ENCODE measurements at places on chromosomes 6 and 20.

- no peak for DNase-seq
These were observed 124.7 kb upstream of the DST start for GRCh38 chr6:56767435-56767834.

- DNase-seq, result no peak
These were observed 58.7 kb upstream of the MTHFD1L start for GRCh38 chr6:150806790-150807189.

- DNase-seq, result no peak
These were observed 990.5 kb upstream of the CITED2 start for GRCh38 chr6:140364916-140365315.

DNA sequence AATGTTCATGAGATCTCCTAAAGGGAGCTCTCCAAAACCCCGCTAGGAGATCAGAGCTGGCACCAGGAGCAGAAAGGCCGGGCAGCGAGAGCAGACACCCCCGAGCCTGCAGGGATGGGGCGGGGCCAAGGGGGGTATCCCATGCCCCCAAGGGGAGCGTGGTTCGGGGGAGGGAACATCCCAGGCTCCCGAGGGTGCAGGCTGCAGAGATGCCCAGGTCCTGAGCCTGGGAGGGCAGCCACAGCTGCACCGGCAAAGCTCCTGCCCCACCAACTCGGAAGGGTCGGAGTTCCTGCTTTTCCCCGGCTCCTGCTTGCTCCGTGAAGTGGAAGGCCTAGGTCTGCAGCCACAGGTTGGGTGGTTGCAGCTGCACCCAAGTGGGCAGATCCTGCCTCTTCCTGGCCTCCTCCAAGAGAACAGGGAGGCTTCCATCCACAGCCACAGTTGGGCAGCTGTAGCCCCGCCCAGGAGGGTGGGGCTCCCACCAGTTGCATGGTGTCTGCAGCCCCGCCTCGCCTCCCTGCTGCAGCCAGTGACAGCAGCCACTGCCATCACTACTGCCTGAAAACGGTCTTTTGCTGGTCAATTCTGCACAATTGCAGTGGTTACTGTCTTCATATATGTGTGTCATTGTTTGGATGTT, 13.4 kb upstream of the GMNN start:
- DNase-seq, result peak; percentile 32

GRCh38 chr6:41100871-41101287, 28.1 kb downstream of the NFYA start:
- DNase-seq, result peak; percentile 76

DNA sequence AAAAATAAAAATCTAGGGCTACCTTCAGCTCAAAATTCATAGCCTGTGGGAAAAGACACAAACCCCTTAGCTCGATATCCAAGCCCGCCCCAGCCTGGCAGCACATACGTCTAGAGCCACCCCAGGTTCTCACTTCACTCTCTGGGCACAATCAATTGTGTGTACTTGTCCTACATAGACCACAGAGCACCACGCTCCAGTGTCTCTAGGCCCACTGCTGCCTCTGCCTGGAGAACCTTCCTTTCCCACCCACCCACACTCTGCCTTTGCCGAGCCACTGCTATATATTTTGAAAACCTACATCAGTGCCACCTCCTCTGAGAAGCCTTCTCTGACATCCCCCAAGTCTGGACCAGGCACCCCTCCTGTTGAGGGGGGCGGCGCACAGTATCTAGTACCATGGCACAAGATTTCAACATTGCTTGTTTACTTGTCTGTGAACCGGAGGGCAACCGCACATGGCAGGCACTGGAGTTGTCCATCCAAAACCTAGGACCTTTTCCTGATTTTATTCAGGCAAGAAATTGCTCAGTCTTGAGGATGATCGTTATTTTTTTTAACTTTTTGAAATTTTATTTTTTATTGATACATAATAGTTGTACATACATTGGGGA, 141.5 kb downstream of the UNC5CL start:
- no peak for DNase-seq

- DNase-seq, result peak; percentile 80
These were observed 12.9 kb downstream of the LAMA5 start for GRCh38 chr20:62354031-62354808.

DNA sequence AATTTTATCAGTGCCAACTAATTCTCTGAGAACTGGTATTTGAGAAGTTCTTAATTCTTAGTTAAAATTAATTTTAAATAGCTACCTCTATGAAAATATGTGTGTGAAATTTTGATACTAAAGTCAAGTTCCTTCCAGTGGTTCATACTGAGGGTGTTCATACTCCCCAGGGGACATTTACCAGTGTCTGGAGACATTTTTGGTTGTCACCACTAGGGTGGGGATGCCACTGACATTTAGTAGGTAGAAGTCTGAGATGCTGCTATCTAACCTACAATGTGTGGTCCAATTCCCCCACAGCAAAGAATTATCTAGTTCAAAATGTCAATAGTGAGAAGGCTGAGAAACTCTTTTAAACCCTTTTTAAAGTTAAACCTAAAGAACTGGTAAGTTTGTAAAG, 463.8 kb downstream of the ADGRB3 start:
- DNase-seq, result no peak

DNA sequence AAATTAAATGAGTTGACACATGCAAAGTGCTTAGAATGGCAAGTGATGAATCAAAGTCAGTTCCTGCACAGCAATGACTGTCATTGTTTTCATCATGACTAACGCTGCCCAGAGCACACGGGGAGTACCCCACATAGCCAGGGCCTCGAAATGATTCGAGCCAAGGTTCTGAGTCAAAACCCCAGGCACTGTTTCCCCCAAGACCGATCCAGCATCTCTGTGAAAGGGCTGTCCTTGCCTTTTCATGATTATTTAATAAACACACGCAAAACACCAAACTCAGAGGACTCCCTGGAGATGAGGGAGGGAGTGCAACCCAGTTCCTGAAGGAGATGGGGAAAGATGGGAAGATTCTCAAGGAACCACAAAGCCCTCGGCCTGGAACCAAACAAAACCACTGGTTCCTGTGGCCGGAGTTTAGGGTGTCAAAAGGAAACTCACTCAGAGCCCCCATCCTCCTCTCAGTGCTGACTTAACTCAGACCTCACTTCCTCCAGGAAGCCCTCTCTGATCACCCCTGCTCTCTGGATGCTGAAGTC, 3.8 kb downstream of the PREX1 start:
- DNase-seq, result no peak

DNA sequence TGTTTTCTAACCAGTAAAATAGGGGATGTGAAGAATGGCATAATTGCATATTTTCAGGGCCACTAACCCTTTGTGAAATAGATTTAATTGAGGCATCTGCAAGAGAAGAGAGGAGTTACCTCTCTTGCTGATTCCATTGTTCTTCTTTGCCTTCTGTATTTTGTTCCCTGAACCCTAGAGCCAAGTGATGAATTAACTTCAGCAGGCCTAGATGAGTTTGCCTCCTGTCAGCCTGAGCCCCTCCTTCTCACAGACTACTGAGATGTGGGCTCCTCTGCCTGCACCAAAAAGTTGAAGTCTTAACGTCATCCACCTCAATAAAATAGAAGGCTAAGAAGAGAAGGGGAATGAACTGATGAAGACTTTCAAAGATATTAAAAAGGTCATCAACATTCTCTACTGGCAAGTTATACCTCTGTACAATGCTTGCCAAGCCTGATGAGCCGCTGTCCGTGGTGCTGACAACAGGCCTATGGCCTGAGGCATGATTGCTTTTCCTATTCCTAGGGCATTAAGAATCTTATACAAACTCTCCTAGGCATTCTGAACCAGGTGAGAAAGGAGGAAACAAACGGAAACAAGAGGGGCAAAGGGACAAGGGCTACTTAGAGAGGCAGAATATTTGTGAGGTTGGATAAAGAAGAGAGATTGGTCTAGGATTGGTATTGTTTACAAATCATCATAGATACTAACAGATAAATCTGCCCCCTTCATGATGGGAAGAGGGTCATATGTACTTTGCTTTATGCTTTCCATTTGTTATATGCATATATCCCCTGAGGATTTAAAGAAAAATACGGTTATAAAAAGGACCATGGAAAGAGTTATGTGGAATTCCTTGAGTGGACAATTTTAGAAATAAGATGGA, 46.8 kb downstream of the CD24 start:
- DNase-seq, result peak; percentile 49

- no peak for DNase-seq
These were observed 90.9 kb upstream of the PREP start for GRCh38 chr6:105493736-105494135.

GRCh38 chr6:44096612-44097011, 30.6 kb downstream of the MRPL14 start:
- DNase-seq, result peak; percentile 64

DNA sequence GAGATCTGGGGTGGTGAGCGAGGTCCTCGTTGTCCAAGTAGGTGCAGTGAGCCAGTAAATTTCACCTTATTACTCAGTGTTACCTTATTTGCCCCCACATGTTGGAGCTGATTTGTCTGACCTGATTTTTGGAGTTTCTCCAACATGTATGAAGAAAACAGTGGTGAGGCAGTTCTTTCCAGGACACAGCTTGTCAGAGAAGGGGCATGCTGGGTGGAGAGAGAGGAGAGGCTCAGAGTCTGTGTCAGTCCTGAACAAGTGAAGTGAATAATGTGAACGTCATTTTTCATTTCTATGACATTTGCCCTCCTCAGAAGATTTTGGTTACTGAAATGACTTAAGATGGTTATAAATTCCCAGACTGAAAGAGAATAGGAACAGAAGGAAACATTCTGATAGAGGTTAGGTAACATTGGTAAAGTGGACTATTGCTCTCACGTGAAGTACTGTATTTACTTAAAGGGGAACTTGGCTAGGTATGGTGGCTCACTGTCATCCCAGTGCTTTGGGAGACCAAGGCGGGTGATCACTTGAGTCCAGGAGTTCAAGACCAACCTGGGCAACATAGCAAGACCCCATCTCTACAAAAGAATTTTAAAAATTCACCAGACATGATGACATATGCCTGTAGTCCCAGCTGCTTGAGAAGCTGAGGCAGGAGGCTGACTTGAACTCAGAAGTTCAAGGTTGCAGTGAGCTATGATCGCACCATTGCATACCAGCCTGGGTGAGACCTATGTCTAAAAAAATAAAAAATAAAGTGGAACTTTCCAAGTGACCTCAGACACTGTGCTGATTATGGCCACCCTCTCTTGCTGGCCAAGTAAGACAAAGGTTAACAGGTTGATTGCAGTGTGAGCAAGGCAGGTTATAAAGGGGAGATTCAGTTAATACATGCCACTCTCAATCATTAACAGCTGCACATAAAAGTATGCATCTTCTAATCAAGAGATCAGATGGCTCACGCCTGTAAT, 184.3 kb downstream of the EDN1 start:
- DNase-seq, result no peak

DNA sequence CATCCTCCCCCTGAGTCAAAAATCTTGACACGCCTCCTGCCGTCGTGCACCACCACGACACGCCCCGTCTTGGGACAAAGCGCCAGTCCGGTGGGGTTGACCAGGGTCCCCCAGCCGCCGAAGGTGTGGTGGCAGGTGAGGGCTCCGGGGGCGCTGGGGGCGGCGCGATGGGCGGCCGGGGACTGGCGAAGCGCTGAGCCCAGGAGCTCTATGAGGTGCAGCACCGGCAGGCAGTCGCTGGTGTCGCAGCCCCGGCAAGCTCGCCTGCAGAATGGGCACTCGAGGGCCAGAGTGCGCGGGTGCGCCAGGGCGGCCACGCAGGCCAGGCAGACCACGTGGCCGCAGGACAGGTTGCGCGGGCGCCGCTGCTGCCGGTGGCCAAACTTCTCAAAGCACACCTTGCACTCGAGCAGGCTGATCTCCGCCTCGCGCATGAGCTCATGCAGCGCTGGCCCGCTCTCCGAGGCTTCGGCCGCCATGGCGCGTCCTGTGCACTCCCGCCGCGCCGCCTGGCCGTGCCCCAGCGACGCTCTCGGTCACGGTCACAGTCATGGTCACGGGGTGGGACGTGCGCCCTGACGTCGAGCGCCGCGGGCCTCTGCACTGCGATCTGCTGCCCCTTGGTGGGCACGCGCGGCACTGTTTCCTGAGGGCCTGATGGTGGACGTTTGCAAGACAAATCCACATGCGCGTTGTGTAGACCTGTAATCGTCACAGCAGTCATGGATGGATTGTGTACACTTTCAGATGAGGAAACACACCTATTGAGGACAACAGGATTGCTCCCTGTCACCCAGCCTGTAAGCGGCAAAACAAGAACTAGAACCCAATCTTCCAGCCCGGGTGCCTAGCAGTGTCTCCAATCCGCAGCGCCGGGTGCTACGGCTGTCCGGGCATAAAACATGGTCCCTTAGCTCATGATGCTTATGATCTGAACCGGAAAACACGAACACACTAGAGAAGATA, at the start of gene NHLRC1:
Gene NHLRC1, minus strand, starts transcription at position 550 of the 966 bp plus-strand sequence. Its CDS starts 71 bp downstream, at position 479.
- peak; percentile 85 for DNase-seq

DNA sequence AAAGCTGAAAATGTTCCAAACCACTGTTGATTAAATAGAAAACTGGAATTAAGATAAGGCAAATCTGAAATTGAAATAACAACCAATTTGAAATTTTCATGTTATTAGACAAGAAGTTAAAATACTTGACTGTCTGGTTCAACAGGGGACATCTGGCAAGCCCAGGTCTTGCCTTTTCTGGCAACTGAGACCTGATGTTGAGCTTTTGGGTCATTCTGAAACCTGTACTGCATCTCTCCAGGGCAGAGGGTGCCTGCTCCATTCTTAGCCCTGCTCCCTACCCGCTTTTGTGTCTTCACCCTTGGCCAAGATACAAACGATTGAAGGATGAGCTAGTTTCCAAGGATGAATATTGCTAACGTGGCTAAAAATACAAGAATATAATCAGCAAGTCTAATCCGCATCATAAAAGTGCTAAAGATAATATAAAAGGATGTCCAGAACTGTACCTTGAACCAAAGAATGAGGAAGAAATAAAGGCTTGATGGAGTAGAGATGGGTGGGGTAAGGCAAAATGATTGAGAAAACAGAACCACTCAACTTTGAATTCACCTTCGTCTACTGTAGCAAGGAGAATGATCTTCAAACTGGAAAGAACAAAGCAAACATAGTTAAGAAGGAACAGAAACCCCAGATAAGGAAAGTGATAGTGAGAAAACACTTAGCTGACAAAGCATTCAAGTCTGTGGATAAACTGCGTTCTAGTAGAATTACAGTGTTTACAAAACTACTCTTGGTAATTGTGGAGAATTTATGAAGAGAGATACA, 109.8 kb upstream of the MAN1A1 start:
- no peak for DNase-seq

GRCh38 chr6:166411721-166412151, 29.0 kb upstream of the MPC1 start:
- DNase-seq, result no peak

DNA sequence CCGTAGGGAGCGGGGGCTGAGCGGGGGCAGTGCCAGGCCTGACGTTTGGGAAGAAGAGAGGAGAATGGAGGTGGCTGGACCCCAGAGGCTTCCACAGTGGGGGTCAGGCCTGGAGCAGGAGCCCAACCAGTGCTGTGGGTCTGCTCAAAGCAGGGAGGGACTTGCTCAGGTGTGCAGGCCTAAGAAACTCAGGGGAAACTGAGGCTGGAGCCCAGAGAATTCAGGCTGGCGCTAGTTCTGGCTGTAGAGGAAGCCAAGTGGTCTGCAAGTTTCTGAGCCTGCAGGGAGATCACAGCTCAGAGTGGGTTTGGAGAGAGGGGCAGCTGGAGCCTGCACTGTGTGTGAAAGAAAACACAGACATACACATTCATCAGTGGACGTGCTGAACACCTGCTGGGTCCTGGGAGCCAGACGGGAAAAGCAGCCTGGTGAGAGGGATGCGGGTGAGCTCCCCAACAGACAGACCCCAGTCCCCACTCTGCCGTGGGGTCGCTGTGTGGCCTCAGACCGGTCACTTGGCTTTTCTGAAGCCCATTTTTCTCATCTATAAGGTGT, 17.7 kb upstream of the FOXP4 start:
- no peak for DNase-seq

- DNase-seq, result no peak
These were observed 680 bp downstream of the HLA-DPB1 start for GRCh38 chr6:33076406-33076934.

Measured in ELF-1 (cell line).